ENCODE measurements at places on chromosomes 6 and 20. TPM values are rescaled to one million over a fixed set of nuclear protein-coding genes. Genes with fewer than 3 reads are reported as not detected.

DNA sequence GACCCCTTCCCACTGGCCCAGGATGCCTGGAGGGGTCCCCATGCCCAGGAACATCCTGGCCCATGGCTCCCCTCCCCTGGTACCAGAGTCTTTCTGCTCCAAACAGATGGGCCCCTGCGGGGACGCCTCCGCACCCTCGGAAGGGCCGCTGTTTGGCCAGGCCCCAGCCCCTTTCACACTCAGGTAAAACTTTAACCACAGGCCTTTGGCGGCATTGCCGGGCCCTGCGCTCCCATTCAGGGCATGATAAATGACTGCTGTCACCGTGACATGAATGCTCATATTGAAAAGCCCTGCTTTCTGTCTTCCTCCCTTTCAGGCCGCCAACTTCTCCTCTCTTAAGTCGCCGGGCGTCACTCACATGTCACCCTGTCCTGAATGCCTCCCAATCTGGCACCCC lies 141.5 kb upstream of the TOP1 start:
- DNase-seq = no peak

GRCh38 chr6:158322724-158323560 lies 10.7 kb downstream of the TULP4 start:
- no peak for DNase-seq

GRCh38 chr6:155120034-155120433 lies 124.9 kb downstream of the TIAM2 start:
- no peak for DNase-seq

DNA sequence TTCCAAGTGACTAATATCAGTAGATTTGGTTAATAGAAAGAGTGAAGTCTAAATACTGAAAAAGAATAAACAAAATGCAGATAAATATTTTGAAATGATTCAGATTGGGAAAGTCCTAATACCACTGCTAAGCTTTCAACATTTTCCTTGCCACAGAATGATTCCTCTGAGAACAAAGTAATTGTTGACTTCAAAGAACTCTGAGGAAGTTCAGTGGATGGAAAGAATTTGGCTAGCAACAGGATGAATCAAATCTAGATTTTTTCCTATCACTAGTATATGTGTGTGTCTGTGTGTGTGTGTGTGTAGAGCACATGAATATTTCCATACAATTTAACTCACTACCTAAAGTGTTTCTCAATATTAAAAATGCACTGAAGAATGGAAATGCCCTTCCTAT lies 107.9 kb upstream of the PREP start:
- no peak for DNase-seq

Gene PKHD1
- total RNA-seq = not detected

DNA sequence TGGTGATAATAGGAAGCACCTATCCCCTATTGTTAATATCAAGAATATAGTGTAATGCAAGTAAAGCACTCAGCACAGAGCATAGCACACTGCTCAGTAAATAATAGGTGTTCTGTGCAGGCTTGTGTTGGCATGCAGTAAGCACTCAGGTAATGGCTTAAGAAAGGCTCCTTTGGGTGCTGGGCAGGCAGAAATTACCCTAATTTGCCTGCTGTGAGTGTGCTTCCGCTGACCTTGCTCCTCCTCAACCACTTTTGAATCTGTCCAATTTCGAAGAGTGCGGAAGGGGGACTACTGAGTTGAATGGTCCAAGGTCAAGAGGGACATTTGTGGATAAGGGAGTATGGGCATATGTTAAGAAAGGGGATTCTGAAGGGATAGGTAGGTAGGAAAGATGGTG lies 15.4 kb downstream of the SRSF3 start:
- DNase-seq = no peak

Gene MAS1
- total RNA-seq = not detected

DNA sequence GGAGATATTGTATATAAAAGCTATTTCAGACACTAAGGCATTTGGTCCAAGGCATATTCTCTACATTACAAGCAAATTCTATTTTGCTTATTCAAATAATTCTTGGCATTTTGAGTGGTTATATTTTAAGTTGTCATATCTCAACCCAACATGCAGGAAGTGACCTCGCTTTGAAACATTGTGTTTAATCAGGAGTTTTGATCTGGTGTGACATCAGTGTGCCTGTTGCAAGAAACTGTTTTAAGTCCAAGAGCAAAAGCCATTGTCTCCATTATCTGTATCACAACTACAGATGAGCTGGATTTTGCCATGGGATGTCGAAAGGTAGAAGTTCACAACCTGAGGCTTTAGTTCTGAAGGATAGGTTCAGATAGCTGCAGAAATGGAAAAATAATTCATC lies 509.9 kb upstream of the ID4 start:
- DNase-seq = no peak

DNA sequence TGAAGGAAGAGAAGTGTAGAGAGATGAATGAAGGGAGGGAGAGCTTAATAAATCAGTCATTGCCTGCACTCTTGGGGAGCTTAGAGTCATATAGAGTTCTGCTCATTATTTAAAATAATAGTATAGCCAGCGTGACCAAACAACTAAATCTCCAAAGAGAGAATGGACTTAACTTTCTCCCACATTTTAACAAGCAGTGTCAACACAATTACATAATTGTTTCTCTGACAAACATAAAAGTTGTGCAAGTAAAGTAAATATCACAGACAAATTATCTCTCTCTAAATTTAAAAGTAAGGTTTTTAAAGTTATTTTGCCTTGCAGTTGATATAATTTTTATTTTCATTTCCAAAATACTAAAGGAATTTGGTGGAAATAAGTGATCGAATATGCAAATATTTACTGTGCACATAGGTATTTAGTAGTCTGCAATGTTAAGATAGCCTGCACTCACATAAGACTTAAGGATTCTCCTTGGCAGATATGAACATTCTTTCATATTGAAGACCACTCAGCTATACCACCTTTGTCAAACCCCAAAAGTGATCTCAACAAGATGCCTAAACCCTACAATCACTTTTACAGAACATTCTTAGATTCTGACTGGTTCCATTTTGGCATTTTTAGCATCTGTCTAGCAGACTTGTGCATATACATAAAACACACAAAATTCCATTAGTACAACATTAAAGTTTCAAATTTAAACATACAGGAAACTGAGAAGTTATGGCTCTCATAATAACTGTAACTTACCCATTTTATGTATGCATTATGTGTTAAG lies 67.7 kb downstream of the KIF6 start:
- no peak for DNase-seq

Gene CLDN20
- total RNA-seq = not detected

Gene IRAK1BP1
- total RNA-seq = 1.3 TPM

Gene KCNK16
- not detected for total RNA-seq

DNA sequence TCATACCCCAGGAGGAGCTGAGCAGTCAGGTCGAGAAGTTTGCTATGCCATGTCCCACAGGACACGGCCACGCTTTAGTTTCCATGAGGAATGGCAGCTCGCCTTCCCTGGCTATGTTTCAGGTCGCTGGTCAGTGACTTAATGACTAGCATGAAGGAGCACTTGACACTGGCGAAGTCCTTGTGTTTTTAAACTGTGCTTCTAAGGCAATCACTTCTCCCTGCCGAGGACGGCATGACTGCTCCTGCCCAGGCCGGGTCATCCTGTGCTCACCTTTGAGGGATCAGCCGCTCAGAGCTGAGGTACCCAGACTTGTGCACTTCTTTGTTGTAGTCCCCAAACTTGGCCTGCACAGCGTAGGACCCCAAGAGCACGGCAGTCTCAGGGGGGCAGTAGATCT lies 34.1 kb downstream of the EZR start:
- DNase-seq = peak; percentile 1

Gene YWHAB
- 136 TPM for total RNA-seq

Gene GSTA5
- not detected for total RNA-seq

Gene SLC26A8
- total RNA-seq = not detected

- no peak for DNase-seq
Observed at GRCh38 chr6:41051873-41052272, 1.1 kb upstream of the APOBEC2 start.

DNA sequence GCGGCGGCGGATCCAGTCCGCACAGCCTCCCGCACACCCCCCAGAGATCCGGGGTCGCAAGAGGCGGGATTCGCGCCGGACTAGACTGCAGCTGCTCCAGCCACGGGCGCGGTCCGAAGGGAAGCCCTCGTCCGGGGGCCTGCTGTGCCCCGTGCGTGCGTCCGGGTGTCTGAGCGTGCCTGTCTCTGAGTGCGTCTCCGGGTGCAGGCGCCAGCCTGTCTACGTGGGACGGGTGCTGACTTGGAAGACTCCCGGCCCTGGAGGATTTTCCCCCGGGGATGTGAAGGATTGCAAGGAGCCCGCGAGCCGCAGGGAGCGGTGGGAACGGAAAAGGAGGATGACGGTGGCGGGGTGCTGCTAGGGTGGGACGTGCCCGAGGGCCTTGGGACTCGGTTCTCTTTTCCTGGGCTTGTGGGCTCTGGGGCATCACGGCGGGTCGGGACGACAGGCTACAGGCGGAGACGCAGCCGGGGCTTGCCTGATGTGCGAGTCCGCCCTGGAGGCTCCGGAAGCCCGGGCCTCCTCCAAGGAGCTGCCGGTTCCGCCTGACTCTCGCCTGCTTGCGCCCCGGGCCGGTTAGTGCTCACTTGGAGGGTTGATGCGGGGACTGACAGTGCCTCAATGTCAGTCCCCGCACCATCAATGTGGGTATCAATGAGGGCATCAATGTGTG lies 5.7 kb downstream of the MAFB start:
- no peak for DNase-seq
